ENCODE measurements at places on chromosomes 6 and 20.

- DNase-seq, result peak; percentile 16
Measured at GRCh38 chr20:58406422-58407001, 17.5 kb downstream of the VAPB start.

DNA sequence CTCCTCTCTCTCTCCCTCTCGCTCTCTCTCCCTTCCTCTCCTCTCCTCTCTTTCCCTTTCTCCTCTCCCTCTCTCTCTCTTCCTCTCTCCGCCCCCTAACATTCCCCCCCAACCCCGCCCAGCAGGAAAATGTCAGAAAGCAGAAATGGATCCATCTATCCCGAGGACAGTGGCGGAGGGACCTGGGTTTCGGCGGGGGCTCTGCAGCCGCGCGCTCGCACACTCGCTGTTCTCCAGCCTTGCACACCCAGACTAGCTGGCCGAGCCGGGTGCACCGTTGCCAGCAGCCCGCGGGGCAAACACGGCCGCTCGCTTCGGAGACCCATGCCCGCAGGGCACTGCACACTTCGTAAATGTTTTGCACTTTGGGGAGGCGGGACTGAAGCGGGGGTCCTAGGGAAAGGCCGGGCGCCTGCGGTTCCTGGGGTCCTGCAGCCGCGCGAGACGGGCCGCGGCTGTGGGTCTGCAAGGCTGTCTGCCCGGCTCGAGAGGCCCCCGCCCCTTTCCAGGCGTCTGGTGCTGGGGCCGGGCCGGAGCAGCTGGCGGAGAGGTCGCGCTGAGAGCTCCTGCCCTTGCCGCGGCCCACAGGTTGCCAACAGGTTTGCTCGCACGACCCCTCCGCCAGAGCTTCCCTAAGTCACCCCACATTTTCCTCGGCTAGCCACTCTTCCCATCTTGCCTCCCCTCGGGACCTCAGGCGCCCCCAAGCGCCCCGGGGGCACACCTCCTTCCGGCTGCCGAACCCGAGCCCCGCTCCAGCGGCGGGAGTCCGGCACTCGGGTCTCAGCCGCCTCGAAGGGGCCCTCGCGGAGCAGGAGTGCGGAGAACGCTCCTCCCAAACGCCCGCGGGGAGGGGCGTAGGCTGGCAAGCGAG lies 818 bp upstream of the MDGA1 start:
- DNase-seq, result peak; percentile 43

DNA sequence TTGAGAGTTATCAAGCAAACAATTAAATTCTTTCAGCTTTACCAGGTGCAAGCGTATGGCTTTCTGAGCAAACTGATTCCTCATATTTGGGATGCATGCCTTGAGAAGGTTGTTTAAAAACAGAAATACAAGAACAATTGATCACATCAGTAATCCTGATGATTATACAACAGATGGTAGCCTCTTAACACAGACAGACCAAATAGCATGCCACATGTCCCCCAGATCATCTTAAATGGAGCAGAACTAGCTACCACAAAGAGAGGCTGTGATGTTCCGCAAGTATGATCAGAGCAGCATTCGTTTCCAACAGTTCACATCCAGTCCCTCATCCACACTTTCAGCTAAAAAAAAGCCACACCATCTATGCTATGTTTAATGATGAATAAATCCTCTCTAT lies 246.2 kb upstream of the NRSN1 start:
- DNase-seq, result no peak

DNA sequence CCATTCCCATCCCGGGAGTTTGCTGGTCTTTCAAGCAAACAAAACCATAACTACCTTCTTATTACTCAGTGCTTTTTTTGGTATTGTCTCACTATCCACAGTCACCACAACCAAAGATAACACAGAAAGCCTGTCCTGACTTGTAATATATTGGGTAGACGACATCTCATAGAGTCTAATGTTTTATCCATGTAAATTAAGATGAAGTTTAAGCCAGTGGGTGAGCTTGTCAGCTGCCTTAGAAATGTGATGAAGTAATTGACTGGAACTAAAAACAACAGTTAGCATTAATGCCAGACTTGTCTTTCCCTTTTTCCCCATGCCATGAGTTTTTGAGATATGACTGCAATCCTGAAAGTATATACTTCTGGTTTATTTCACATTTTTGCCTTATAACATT lies 282.7 kb upstream of the PRDM1 start:
- no peak for DNase-seq

DNA sequence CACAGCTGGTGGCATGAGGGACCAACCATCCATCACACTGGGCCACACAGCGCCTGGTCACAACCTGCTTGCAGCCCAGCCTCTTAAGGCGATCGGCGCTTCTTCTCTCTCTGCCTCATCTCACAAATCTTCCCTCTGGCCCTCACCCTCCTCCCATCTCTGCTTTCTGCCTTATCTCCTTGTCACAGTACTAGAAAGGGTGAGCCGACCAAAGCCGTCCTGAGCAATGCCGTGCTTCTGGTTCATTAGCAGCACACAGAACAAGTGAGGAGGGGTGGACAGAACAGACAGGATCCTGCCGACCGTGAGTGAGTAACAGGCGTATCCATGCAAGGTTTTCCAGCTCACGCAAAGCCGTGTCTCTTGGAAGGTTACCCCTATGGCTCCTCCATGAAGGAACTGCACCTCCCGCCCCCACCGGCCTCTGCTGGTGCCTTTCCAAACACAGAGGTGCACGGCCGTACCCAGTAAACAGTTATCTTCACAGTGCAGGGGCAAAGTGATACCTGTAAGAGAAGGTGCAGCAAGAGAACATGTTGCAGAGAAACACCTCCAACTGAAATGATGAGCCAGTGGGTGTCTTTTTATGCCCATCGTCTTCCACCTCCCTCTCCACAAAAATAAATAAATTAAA lies 331.7 kb downstream of the FARS2 start:
- DNase-seq, result no peak

- no peak for DNase-seq
Measured at GRCh38 chr6:18161431-18161830, 6.2 kb downstream of the KDM1B start.

DNA sequence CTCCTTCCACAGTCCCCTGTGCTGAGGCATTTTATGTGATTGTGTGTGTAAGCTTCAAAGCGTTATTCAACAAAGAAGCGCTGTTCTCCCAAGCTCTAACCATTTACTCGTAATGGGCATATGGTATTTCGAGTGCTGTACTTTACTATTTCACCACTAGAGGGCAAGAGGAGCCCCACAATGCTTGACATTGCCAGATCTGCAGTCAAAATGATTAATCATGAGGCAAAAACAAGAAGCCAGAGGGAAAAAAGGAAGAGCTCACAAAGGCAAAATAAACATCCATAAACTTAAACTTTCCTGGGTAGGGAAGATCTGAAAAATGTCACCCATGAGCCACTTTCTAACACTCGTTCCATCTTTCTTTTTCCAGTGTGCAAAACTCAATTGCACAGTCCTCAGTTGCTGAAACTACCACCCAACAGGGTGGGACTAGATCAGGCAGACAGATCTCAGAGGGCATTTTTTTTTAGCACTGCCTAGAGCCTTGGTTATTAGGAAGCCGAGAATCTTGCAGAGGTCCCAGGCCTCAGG lies 215.0 kb upstream of the PLCB4 start:
- peak; percentile 91 for DNase-seq

GRCh38 chr20:64205611-64206026 lies 41.4 kb downstream of the MYT1 start:
- DNase-seq, result no peak

DNA sequence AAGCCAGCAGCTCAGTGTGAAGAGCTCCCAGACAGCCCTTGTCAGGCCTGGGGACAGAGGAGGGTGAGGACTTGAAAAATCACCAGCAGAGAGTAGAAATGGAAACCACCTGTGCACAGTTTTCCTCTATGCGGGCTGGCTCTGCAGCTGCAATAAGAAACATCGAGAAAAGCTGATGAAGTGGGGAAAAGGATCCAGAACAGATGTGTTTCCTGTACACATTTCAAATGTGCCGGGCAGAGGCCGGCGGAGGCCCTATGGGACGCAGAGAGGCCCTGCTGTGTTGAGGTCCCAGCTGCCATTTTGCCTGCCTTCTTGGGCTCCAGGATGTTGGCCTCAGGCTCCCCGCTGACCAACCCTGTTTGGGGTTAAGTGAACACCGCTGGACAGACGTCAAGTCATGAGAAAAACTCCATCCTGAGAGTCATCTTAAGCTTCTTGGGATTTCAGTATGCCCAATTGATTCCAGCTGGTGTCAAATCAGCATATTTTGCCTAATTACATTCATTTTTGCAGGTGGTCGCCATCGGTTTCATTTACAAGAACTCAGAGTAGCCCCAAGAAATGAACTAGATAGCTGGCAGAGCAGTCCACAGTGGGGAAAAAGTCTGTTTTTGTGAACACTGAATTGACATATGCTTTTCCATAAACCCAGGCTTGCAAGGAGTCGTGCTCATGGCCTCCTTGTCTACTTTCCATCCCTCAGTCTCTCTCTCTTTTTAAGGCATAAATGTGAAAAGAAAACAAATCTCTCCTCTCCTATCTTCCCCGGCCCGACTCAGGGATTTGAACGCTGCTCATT lies 150.4 kb upstream of the PHACTR3 start:
- DNase-seq, result no peak

DNA sequence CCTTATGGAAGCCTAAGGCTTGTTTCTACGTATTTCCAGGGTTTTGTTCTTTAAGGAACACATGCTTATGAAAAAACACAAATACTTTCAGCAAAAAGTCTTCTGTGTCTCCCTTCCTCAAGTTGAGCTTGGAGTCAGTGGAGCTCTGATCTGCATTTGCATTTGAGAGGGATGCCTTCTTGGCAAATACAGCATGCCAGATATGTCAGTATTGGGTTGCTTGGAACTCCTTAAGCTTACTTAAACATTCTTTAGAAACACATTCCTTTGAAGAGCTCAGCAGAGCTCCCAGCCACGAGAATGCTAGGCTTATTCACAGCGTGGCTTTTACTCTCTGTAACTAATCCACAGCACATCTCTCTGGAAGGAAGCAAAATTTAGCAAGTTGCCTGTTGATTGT lies 68.3 kb downstream of the ANKRD6 start:
- peak; percentile 26 for DNase-seq

GRCh38 chr20:35015863-35016193 lies 60.2 kb downstream of the MYH7B start:
- DNase-seq, result no peak

GRCh38 chr6:169454204-169454871 lies 200.7 kb upstream of the THBS2 start:
- DNase-seq, result peak; percentile 98

- peak; percentile 46 for DNase-seq
Measured at GRCh38 chr6:97437087-97437486, 154.1 kb upstream of the MMS22L start.

DNA sequence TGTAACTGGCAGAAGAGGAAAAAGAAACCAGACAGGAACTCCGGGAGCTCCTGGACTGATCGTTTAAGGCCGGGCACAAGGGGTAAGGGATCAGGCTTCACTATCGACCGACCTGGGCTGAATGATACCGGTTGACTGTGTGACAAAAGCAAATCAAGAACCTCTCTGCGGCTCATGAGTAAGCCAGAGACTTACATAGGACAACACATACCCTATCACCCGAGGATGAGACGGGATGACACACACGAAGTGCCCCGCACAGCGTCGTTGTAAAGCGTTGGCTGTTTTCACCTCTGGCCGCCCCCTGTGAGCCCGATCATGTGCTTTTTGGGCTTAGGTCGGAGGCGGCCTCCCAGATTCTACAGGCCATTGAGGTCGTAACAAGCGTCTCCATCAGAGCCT lies 695 bp upstream of the TGIF2 start:
- peak; percentile 35 for DNase-seq

GRCh38 chr20:57384486-57384885 lies 6.7 kb upstream of the RBM38 start:
- DNase-seq, result no peak

DNA sequence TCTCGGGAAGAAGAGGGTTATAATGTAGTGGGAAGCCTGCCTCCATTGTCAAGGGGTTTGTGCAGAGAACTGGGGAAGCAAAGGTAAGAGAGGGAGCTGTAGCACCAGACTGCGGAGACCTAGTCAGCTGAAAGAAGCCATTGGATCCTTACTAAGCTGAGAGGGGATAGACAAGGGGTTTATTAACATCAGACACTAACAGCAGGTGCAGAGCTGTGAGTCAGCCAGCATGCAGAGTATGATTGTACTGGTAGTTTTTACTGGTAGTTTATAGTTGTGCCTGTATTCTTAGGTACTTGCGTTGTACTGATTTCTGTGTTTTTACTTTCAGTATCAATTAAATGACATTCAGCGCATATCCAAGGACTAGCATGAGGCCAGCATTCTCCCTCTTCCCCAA lies 17.8 kb upstream of the COL19A1 start:
- no peak for DNase-seq

GRCh38 chr6:162899148-162899547 lies 171.4 kb downstream of the PACRG start:
- no peak for DNase-seq

GRCh38 chr20:22931653-22932608 lies 103.2 kb upstream of the SSTR4 start:
- no peak for DNase-seq

GRCh38 chr6:33375143-33375671 lies 16.4 kb upstream of the KIFC1 start:
- peak; percentile 97 for DNase-seq
